ENCODE measurements at places on chromosomes 3 and 15. TPM values are rescaled to one million over a fixed set of nuclear protein-coding genes. Genes with fewer than 3 reads are reported as not detected.

CLEC3B gene
- 7.2 TPM for total RNA-seq

NEK10 gene
- 6.7 TPM for total RNA-seq

SEMA5B gene
- under 0.01 TPM for total RNA-seq

EFCAB12 gene
- total RNA-seq, result 0.35 TPM

TLNRD1 gene
- total RNA-seq, result 8.1 TPM

GTF2E1 gene
- 9.0 TPM for total RNA-seq

PLD1 gene
- total RNA-seq, result 8.0 TPM

CFAP100 gene
- not detected for total RNA-seq

KLHDC8B gene
- total RNA-seq, result 17.7 TPM

TRAK1 gene
- 21.1 TPM for total RNA-seq

CHRD gene
- 10.7 TPM for total RNA-seq

OIP5 gene
- 23.1 TPM for total RNA-seq

PLSCR2 gene
- total RNA-seq, result 0.18 TPM

DLEC1 gene
- 0.18 TPM for total RNA-seq

HESX1 gene
- not detected for total RNA-seq

CYP8B1 gene
- not detected for total RNA-seq

CPNE9 gene
- not detected for total RNA-seq

GRM7 gene
- not detected for total RNA-seq

VWA5B2 gene
- not detected for total RNA-seq

PPP2R3A gene
- 10.4 TPM for total RNA-seq

ACKR4 gene
- total RNA-seq, result 0.58 TPM

SCAANT1 gene
- total RNA-seq, result not detected

HYAL1 gene
- 2.8 TPM for total RNA-seq

ARPP21 gene
- total RNA-seq, result not detected

Measured in myometrial cell (primary cell).